Mesothelial cell of epicardium (in vitro differentiated cells): ENCODE measurements at places on chromosomes 3 and 15.

GRCh38 chr3:172698631-172699030 lies 12.2 kb downstream of the NCEH1 start:
- DNase-seq = no peak
- H3K27ac ChIP-seq = no peak overlapping the region
- H3K27me3 ChIP-seq = no peaks in the 10 kb centered on the region

- H3K36me3 ChIP-seq = no peaks in the 10 kb centered on the region
- peak overlapping the region; percentile 10 for H3K4me3 ChIP-seq
- peaks cover 75% of the 10 kb centered on the region for H3K4me1 ChIP-seq
- peak overlapping the region; percentile 100 for H3K27ac ChIP-seq
Observed at GRCh38 chr3:50266017-50266416, 2.9 kb upstream of the SEMA3B start.

DNA sequence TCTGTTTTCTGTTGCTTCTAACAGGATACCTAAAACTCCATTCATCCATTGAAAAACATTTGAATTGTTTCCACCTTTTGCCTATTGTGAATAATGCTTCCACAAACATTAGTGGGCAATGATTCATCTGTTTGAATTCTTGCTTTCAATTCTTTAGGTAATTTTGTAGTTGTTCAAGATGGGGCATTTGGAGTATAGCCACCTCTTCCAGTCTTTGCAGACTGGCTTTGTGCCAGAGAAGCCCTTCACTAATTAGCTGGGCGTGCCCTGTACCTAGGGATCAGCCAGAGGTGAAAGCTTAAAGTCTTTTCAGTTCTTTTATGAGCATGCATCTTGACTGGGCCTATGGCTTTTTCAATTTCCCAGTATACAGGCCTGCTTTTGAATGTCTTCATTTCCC lies 10.9 kb downstream of the RTP1 start:
- H3K4me1 ChIP-seq = no peaks in the 10 kb centered on the region
- H3K27ac ChIP-seq = no peak overlapping the region

DNA sequence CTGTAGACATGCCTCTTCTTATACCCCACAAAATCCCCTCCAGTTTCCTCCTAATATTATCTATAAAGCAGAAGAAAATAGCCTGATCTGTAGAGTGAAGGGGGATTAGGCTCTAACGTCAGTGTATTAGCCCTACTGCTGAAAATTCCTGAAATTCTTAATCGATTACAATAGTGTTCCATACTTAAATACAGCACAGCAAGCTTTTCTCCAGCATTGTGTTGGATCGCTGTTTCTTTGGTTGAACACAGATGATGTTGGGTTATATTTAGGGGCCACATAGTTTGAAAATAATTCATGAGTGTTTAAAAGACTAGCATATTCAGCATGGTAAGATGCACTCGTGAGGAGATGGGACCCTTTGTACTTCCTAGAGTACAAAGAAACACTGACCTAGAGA lies 52.5 kb downstream of the PIAS1 start:
- peak overlapping the region; percentile 92 for H3K27ac ChIP-seq
- peaks cover 40% of the 10 kb centered on the region for H3K36me3 ChIP-seq
- peaks cover 9% of the 10 kb centered on the region for H3K4me1 ChIP-seq
- H3K4me3 ChIP-seq = no peak overlapping the region

- H3K4me3 ChIP-seq = no peak overlapping the region
- peaks cover 37% of the 10 kb centered on the region for H3K4me1 ChIP-seq
- DNase-seq = no peak
- H3K27ac ChIP-seq = peak overlapping the region; percentile 68
- peaks cover 25% of the 10 kb centered on the region for H3K27me3 ChIP-seq
- H3K36me3 ChIP-seq = no peaks in the 10 kb centered on the region
Observed at GRCh38 chr15:60091157-60091556, 87.0 kb downstream of the FOXB1 start.
